HCT116 (cell line): ENCODE measurements at places on chromosomes 12 and 14. TPM values are rescaled to one million over a fixed set of nuclear protein-coding genes. Genes with fewer than 3 reads are reported as not detected.

Gene TRMT61A
- total RNA-seq, result 14.9 TPM

Gene DENR
- 59.1 TPM for total RNA-seq

Gene LYSET
- 19.5 TPM for total RNA-seq

- no peak for DNase-seq
Measured at GRCh38 chr14:102479777-102480176, 29.8 kb downstream of the ANKRD9 start.

DNA sequence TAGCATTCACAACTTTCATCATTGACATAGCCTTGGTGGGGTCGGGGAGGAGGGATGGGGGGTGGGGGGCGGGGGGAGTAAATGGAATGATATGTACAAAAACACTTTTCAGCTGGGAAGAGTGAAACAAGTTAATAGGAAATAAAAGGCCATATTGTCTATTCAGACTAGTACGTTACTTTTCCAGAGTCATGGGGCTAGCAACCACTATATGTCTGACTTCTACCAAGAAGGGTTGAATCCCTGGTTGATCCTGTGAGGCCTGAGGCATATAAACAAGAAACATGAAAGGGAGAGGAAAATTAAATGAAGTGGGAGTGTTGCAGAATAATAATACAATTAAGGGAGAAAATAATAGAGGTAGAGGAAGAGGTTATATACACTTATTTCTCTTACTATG lies 225.5 kb downstream of the ERC1 start:
- no peak for DNase-seq

Gene MFAP5
- total RNA-seq, result not detected

Gene FGF23
- total RNA-seq, result not detected

- DNase-seq, result no peak
Measured at GRCh38 chr12:102107970-102108369, 11.9 kb downstream of the NUP37 start.

DNA sequence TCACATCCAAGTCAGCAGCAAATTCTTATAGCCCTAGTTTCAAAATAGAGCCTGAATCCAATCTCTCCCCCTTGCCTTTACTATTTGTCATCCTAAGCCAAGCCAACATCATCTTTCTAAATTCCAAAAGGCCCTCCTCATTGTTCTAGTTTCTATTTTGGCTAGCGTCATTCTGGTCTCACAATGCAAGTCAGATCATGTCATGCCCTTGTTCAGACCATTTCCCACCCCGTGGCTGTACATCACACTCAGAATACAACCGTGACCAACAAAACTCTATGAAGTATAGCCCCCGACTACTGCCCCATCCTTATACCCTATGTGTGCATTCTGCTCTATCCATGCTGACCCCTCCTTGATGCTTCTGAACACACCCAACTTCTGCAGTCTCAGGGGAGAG lies 12.3 kb upstream of the GNG2 start:
- DNase-seq, result no peak

DNA sequence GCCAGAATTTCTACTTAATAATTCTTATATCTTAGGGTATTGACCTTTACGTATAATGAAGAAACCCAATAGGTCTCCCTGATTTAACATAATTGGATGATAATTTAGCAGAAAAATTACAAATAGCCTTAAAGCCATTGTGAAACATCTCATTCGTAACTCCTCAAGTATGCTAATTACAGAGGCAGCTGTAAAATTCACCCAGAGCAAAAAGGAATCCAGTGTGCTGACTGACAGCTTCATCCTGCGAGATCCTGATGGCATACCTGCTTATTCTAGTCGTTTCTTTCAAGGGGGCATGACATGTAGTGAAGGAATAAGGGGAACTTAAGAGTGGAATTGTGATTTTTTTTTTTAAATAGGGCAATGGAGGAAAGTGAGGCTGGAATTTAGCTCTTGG lies 291.5 kb downstream of the FUT8 start:
- no peak for DNase-seq

DNA sequence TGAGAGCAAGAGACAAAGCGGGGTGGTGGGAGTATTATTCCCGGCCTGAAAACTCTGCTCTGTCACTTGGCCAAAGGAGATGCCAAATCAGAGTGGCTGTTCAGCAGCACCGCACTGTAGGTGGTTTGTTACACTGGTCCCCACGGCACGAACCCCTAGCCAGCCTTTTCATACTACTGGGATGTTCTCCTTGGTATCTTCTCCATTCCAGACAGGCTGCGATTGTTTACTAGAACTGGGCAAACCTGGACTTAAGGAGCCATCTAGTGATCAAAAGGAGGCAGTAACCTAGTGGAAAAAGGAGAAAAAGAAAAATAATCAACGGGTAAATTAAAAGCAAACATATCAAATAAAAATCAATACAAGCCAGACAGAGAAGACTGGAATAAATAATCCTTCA lies 58.9 kb upstream of the TMTC2 start:
- DNase-seq, result peak; percentile 26

DNA sequence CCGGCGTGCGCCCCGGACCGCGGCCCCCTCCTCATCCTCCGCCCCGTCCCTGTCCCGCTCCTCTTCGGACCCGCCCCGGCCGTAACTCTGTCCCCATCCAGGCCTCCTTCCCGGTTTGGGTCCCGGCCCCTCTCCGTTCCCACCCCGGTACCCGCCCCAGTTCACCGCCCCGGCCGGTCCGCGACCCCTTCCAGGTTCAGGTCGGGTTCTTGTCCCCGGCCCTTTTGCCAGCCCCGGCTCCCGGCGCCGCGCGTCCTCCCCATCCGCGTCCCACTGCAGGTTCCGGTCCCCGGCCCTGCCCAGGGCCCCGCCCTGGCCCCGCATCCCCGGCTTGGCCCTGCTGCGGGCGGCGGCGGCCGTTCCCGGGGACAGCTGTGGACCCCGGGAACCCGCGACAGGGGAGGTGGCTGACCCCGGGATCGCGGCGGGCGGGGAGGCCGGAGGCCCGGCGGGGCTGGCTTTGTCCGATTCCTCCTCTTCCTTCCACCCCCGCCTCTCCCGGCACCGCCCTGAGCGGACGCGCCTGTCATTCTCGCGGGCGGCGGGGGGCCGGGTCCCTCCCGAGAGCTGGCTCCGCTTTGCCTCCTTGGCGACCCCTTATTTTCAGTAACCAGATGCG lies 601 bp downstream of the KLC1 start:
- no peak for DNase-seq

GRCh38 chr12:129771238-129771637 lies 132.6 kb downstream of the TMEM132D start:
- no peak for DNase-seq

GRCh38 chr12:62693376-62694050 lies 226.9 kb downstream of the MON2 start:
- no peak for DNase-seq

GRCh38 chr12:46907791-46908190 lies 82.0 kb upstream of the SLC38A4 start:
- no peak for DNase-seq
